ENCODE measurements at places on chromosomes 5 and 9. TPM values are rescaled to one million over a fixed set of nuclear protein-coding genes. Genes with fewer than 3 reads are reported as not detected.

DNA sequence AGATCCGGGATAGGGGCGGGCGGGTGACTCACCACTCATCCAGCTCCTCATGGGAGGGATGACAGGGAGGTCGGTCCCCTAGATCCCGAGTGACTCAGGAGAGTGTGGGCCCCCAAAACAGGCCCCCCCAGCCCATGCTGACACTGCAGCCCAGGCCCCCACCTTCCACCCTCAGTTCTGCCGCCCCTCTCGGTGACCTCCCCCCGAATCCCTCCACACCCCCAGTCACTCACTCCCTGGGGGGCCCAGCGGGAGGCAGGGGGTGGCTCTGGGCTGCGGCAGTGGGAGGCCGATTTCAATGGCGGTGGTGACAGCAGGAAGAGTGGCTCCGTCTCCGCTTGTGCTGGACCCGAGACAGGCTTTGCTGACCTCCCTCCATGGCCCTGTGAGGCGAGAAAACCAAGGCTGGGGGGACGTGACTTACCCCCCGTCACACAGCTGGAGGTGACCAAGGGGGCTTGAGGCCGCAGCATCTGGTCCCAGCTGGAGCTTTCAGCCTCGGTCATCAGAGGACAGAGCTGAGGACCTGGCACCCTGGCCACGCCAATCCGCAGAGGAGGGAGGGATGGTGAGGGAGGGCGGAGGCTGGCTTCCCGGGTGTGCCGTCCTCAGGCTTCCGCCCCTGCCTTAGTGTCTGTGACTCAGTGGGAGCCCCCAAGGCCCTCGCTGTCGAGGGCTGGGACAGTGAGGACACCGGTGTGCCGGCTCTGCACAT lies 9.0 kb downstream of the GPSM1 start:
- DNase-seq: no peak

DNA sequence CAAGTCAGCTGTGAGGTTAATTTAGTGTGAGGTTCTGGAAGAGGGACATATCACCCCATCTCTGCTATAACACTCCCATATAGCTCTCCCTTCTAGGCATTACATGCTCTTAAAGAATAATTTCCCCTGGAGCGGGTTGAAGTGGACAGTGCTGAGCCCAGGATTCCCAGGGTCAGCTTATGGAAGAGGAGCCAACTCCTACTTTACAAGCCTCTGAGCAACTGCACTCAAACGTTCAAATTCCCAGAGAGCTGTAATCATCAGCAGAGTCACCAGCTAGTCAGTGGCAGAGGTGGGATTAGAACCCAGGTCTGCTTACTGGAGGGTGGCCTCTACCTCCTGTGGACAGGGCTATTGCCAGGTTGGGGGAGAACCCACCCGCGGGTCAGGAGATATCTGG lies 1.4 kb downstream of the NEURL1B start:
- DNase-seq: no peak

- DNase-seq: no peak
These were observed 86.2 kb upstream of the DHFR start for GRCh38 chr5:80740999-80741398.

DNA sequence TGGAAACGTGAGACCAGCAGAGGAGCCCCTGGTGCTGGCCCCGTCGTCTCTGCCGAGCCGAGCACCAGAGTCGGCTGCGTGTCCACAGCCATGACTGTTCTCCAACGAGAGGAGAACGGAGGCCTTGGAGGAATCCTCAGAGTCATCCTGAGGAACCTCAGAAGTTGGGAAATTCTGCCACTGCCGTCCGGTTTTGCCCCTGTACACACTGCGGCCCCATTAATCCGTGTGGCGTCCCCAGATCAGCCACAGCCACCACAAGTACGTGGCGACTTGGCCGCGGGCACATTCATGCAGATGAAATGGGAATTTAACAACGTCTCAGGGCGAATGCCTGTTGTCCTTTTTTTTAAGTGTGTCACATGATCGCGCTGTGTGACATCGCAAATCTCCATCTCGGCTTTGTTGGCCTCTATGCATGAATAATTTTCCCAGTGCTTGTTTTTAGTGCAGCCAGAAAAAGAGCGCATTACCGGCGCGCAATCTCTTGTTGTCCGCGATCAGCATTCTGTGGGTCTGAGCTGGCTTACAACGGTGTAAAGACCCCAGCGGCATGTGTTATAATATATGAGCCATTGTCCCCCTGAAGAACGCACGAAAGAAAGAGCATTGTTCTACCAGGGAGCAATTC lies 323.0 kb upstream of the IRX4 start:
- DNase-seq: no peak

Gene SLC25A2
- 0.31 TPM for total RNA-seq

Gene CATSPER3
- 0.53 TPM for total RNA-seq

Gene MARCOL
- not detected for total RNA-seq

Gene IFNA4
- total RNA-seq: not detected
